SW 1271 (cell line): ENCODE measurements at places on chromosomes 3 and 15.

GRCh38 chr3:194095464-194095863, 40.5 kb upstream of the HES1 start:
- no peak for DNase-seq

- DNase-seq: no peak
These were observed 95.8 kb upstream of the IL12A start for GRCh38 chr3:159892801-159893200.

- no peak for DNase-seq
These were observed 4.5 kb upstream of the ZBTB47 start for GRCh38 chr3:42649006-42649405.

- no peak for DNase-seq
These were observed 49.7 kb downstream of the KLHL25 start for GRCh38 chr15:85745023-85745422.

- DNase-seq: no peak
These were observed 67.0 kb upstream of the LSAMP start for GRCh38 chr3:116512281-116512680.

GRCh38 chr3:100613721-100614390, 4.5 kb downstream of the ADGRG7 start:
- no peak for DNase-seq

GRCh38 chr3:141895731-141896130, 19.3 kb downstream of the ATP1B3 start:
- no peak for DNase-seq

- no peak for DNase-seq
These were observed 43.2 kb downstream of the CD200R1L start for GRCh38 chr3:112803467-112803866.

GRCh38 chr3:19816631-19817030, 117.4 kb downstream of the EFHB start:
- no peak for DNase-seq

GRCh38 chr3:186937017-186937875, 6.9 kb downstream of the ST6GAL1 start:
- no peak for DNase-seq

GRCh38 chr3:51860703-51861665, at the start of gene IQCF2:
Gene IQCF2 (plus strand): TSS chr3:51861615. CDS start chr3:51861667, 52 bp downstream.
- no peak for DNase-seq

DNA sequence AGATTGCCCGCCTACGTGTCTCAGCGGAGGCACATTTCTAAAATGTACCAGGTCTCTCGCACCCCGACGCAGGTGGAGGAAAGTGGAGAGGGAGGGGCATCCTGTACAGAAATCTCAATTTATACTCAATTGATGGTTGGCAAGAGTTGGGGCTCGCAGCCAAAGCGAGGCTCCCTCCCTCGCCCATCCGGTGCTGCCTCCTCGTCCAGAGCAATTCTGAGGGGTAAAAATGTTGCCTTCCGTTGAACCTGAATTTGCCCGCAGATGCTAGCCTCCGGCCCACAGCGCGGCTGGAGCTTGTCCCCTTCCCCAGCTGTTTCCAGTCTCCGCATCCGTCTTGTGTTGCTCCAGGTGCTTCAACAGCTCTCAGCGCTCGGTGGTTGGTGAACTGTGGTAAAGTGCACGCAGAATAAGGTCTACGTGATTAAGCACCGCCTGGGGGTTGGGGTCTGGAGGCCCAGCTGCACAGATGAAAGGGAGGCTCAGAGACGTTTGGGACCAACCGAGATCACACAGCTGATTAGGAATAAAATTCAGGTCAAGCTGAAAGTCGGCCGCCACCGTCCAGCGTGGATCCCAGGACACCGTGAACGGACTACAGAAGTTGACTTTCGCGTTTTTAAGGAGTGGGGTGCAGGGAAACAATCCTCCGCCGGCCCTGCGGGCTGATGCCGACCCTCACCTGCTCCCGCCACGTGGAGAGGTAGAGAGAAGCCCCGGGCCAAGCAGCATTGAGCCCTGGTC, 846 bp upstream of the POLG start:
- no peak for DNase-seq

DNA sequence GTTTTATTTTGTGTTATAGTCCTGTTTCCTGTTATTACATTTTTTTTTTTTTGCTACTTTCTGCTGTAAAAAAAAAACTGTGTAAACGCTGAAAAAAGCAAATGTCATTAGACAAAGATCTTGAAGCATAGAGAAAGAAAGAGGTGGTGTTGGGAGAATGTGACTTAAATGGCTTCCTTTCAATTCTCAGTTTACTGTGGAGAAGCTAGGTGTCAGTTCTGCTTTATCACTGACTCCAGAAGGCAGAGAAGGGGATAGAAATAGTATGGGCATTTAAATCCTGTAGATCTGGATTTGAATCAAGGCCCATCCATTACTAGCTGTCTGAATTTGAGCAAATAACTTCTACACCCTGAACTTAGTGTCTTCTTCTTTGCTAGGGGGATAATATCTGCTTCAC, 23.0 kb downstream of the PPM1L start:
- no peak for DNase-seq

DNA sequence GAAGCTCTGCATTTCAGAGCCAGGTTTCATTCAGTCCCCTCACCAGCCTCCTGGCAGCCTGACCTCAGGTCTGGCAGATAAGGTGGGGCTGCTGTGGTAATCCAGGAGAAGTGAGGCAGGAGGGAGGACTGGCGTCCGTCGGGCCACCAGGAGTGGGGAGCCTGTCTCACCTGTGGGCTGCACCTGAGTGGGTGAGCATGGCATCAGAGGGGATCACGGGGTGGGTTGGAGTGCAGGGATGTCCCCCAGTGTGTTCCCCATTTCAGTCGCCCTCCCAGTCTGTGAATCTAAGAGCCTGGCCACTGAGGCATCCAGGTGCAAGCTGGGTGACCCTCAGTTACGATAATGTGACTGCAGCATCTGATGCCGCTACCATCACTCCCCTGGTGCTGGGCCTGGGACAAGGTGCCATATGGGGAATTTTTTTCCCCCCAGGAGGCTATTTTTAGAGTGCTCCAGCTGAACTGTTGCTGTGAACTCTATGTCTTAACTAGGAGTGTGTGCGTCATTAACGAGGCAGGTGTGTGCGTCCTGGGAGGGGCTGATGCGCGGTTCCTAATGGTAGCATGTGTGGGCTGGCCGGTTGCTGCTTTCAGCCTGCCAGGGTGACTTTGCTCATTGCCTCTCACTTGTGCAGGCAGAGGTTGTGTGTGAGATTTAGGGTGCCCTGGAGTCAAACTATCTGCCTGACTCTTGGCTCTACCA, 165.2 kb downstream of the SLCO3A1 start:
- no peak for DNase-seq

DNA sequence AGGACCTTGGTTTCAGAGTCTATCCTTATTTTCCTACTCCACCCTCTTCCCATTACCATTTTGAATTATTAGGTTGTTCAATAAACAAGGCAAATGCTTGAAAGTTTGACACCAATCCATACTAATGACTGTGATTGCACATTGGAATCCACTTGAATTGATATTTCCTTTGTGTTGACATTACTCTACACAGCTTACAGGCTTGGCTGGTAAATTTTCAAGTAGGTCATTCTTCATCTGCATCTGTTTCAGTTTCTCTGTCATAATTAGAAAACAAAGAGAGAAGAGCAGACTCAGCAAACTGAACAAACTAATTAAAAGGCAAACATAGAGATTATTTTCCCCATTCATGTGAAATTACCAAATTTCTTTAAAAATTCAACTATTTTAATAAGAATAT, 732.9 kb upstream of the BCHE start:
- no peak for DNase-seq

- DNase-seq: no peak
These were observed 415.3 kb downstream of the TIGIT start for GRCh38 chr3:114709102-114709501.

DNA sequence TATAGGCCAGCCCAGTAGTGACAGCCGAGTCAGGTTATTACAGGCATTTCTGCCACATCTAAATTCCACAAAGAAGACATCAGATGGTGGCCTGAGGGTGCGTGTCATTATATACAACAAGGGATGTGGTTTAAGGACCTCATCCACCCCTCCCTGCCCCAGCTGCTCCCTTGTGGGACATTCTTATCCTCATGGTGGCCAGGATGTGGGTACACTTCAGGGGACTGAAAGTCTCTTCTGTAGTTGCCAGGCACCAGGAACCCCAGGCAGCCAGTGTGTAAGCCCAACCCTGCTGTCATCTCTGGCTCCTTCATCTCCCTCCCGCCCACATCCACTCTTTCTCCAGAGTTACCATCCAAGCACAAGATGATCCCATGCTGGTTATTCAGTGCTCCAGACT, 224.9 kb upstream of the TOPAZ1 start:
- no peak for DNase-seq
